HTR-8/SVneo (cell line): ENCODE measurements at places on chromosomes 5 and 9.

- DNase-seq: no peak
Observed at GRCh38 chr5:8949908-8950307, 596.0 kb downstream of the SEMA5A start.

DNA sequence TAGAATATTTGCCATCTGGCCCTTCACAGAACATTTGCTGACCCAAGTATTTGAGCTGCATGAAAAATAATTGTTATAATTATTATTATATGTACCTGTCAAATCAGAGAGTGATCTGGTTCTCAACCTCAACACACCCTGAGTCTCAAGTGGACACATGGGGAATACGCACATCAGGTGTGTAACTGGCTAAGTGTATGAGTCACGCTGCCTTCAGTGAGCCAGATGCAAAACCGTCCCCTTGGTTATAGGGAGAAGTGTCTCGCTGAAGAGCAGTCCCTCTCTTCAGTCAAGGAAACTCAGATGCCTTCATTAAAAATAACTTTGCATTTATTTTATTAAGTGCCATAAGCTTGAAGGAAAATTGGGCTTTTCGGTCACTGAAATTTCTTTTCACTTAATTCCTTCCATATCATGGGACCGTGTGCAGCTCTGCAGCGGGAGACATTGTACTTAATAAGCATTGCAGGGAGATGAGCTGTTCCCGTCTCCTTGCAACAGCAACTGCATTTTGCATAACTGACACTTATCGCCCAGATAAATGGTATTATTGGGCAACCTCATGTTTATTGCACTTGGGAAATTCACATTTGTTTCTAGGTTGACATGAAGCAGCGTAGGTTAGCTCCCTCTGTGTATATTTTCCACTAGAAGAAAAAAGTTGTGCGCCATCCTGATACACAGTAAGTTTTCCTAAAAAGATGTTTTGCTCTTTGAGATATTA, 512.3 kb upstream of the DAP start:
- DNase-seq: no peak

DNA sequence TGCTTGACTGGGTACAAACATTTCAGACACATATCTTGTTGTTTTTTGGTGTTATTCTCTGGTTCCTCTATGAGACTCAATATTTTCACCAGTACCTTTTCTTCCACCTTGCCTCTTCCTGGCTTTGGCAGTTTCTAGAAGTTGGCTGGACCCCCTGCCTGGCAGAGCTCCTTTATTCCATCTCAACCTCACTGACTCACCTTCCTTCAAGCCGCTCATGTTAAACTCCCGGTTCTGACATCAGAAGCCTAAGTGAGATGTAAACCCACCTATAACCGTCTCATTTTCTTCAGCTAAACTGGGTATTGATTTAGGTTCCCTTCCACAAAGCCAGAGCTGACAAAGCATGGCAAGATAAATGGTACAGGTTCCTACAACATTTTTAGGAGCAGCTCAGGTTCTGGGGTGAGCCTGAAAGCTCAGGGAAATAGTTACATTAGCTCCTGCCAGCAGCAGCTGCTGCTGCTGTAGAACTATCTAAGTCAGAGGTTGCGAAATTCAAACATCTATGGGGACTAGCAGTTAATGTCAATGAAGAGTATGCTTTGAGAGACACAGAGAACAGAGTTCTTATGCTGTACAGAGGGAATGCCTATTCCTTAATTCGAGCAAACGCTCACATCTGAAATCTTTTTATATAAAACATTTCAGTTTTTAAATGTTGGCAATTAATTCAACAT, 197.1 kb upstream of the NR3C1 start:
- no peak for DNase-seq

GRCh38 chr5:53067641-53068040, 41.9 kb downstream of the MOCS2 start:
- no peak for DNase-seq

DNA sequence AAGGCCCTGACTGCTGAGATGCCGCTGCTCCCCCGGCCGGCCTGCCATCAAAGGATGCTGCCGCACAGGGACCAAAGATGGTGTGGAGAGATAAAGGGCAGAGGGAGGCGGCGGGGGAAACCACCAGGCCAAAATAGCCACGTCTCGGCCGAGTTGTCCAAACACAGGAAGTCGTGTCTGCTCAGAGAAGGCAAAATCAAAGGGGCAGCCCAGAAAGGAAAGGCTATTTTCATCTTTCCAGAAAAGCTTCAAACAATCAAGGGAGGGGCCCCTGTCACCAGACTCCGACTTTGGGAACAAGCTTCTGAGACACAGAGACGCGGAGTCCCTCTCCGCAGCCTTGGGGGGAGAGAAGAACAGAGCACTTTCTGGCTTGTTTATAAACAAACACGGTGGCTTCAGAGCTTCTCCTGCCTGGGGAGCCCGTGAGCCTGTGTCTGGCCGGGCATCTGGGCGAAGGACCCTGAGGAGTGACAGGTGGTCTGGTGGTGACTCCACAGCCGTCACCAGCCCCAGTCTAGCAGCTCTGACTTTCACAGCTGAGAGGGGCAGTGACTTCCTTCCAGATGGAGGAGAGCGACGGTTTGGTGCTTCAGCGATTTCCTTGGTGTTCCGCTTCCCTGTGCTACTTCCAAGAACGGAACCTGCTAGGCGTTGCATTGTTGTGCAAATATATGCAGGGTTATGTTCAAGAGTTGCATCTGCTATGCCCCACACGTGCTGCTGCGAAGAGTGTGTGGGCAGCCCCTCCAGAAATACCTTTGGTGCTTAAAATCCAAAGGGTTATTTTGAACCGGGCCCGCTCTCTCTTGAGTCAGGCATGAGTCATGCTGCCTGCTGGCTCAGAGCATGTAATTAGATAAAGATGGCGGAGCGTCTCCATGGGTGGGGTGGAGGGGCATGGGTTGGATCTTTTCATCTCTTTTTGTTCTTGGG, 24.0 kb downstream of the ADAMTSL2 start:
- DNase-seq: peak; percentile 57

- DNase-seq: no peak
Observed at GRCh38 chr9:71774920-71775319, 6.6 kb upstream of the CEMIP2 start.

- DNase-seq: no peak
Observed at GRCh38 chr5:28603869-28604268, 1565.5 kb upstream of the CDH9 start.

GRCh38 chr5:139979518-139979917, 63.6 kb downstream of the NRG2 start:
- no peak for DNase-seq

GRCh38 chr5:39131210-39132127, 57.3 kb upstream of the RICTOR start:
- no peak for DNase-seq

DNA sequence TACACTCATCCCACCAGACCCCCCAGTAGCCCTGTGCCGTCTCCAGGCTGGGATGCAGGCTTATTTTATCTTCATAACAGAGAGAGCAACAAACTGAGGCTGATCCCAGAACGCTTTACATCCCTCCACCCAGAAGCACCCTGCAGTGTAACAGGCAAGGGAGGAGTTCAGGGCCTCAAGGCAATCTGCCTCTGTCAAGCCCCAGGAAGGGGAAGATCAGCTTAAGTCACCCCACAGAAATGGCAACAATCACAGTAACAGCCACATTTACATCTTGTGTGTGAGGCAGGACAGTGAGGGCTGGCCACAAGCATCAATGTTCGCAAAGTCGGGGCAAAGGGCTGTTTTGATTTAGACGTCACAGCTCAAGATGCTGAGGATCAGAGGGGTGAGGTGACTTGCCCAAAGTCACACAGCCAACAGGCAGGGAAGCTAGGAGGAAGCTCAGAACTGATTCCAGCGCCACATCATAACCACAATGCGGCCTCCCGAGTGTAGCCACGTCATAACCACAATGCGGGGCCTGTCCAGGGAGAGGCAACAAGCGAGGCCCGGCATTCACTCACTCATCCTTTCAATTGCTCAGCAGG, 14.4 kb downstream of the STK10 start:
- DNase-seq: no peak

GRCh38 chr9:129225815-129226214, 47.8 kb upstream of the IER5L start:
- peak; percentile 90 for DNase-seq

DNA sequence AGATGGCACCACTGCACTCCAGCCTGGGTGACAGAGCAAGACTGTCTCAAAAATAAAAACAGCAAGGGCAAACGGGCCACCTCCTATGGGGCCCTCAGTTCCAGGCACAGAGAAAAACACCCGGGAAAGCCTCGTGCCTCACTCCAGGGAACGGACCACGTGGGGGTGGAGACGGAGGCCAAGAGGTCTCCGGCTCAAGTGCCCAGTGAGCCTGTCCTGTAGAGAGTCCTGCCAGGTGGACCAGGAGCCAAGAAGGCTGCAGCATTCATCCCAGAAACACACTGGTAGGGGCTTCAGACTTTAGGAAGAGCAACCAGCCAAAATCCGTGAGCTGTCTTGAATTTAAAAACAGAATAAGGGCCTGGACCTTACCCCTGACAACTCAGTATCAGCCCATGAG, 63.8 kb downstream of the C5orf15 start:
- DNase-seq: no peak

- no peak for DNase-seq
Observed at GRCh38 chr9:28688172-28688571, 1114.9 kb upstream of the C9orf72 start.

DNA sequence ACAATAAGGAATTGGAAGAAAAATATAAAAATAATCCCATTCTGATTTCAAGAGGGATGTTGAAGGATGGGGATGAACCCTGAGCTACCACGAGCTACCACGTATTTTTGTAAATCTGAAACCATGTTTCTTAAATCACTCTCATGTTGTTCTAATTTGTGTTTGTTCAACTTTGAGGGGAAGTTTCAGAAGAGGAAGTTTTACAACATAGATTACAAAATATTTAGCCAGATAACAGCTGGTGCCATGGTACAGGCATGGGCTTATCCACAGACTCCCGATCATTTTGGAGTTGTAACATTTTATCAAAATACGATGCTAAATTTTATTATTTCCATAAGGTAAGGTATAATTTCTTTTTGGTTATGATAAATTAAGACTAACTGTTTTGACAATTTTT, 15.2 kb downstream of the CCDC125 start:
- no peak for DNase-seq

GRCh38 chr9:82538634-82539033, 524.3 kb downstream of the RASEF start:
- no peak for DNase-seq
